Vagina (tissue), 2 donors: ENCODE measurements at places on chromosomes 5 and 9. TPM values are rescaled to one million over a fixed set of nuclear protein-coding genes. Genes with fewer than 3 reads are reported as not detected.

GRCh38 chr9:129343424-129344375 lies 165.6 kb upstream of the IER5L start:
- DNase-seq, result peak; percentile 97

The FAM221B gene
- not detected for total RNA-seq

DNA sequence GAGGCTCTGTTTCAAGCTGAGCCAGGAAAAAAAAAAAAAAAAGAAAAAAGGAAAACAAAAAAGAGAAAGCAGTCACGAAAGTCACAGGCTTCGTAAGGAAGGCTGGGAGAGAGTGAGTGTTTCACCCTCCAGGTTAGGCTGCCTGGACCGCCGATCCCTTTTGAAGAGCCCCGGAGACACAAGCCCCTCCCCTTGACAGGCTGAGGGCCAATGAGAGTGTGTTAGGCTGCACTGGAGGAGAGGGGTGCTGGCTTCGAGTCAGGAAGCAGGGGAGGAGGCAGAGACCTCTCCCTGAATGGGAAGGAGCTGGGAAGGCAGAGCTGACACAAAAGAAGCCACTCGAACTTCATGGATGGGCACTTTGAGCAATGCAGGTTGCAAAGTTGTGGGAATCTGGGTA lies at the start of gene NMUR2:
Gene NMUR2, minus strand, starts transcription at position 135 of the 400 bp plus-strand sequence. CDS start 166 bp downstream, outside the sequence.
- no peak for DNase-seq

DNA sequence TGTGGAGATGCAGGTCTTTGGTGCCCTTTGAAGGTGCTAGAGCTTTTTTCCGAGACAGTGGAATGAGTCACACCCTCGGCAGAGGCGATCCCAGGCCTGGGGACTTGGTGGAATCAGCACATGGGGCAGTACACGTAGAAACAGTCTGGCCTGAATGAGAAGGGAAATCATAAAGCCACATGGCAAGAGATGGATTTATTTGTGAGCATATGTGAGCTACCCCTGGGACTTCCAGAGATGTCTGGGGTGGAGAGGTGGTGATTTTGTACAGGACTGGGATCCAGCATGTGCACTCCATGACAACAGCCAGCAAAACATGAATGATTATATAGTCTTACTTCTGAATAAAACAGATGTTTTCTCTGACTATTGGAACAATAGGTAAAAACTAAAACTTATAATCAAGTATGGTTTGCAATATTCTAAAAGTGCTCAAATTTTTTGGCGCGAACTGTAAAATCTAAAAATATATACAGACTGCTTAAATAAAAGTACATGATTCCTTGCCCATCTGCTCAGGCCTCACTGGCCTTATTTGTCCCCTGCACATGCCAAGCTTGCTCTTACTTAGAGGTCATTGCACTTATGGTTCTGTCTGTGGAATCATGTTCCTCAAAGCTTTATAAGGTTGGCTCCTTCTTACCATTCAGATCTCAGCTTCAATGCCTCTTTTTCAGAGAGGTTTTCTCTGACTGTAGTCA lies 54.7 kb upstream of the SMARCA2 start:
- no peak for DNase-seq

The ZNF169 gene
- 14.0 TPM for total RNA-seq

- no peak for DNase-seq
Observed at GRCh38 chr5:14268738-14269137, 125.6 kb downstream of the TRIO start.

The PCA3 gene
- not detected for total RNA-seq

The PAM gene
- 136 TPM for total RNA-seq

The CDC26 gene
- total RNA-seq, result 25.3 TPM

GRCh38 chr5:20157089-20157488 lies 169.1 kb upstream of the CDH18 start:
- no peak for DNase-seq

DNA sequence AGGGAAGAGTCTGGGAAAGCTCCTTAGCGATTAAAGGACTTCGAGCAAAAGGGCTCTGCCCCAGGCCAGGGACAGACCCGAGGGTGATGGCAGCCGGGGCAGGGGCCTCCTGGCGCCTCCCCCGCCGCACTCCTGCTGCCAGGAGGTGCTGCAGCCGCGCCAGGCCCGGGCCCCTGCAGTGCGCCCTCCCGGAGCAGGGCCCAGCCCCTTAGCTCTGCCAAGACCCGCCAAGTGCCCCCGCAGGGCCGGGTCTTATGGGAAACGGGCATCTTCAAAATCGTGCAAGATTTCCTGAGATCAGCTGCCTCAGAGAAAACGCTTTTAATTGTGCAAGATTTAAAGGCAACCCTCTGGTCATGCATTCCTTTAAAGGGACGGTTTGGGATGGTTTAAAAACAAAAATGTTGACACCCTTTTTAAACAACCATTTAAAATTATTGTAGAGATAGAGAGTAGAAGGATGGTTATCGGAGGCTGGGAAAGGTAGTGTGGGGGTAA lies 52.4 kb downstream of the CDC14B start:
- DNase-seq, result no peak

GRCh38 chr9:126457175-126457547 lies 130.5 kb downstream of the MVB12B start:
- DNase-seq, result no peak

DNA sequence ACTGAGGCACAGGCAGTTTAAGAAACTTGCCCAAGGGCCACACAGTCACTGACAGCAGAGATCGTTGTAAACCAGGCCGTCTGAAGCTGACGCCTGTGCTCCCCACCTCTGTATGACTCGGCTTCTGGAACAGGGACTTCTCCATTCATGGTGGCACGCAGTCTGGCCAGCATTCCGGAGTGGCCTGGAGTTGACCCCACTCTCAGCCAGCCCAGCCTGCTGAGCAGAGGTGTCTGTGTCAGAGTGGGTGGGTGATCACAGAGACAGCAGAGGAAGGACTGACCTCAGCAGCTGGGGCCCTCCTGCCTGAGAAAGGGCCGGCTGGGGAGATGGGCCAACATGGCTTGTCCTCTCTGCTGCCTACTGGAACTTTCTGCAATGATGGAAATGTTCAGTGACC lies 12.6 kb downstream of the LRSAM1 start:
- DNase-seq, result no peak

GRCh38 chr5:54882101-54882500 lies 103.3 kb downstream of the ESM1 start:
- no peak for DNase-seq

- no peak for DNase-seq
Observed at GRCh38 chr5:57986761-57987341, 473.0 kb downstream of the PLK2 start.

DNA sequence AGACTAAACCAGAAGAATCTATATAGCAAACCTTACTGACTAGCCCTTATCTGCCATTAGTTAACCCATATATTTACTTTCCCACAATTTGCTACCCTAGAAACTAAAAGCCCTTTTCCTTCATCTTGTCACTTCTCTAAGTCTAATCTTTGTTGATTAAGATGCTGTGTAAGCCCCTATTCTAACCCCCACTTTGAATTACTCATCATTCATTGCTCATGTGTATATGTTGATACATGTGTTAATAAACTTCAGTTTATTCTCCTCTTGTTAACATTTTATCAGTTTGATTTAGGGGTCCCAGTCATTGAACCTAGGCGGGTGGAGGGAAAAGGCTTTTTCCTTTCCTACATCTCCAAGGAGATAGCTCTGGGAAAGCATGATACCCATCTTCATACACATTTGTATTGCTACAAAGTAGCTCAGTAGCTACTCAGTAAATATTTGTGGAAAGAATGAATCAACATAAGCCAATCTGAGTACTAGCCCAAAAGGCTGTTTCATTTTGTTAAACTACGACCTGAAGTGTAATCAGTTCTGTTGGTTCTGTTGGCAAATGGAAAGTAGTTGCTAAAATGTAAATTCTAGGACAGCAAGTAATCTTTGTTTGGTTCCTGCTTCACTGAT lies 35.1 kb upstream of the NDFIP1 start:
- no peak for DNase-seq

The CCDC192 gene
- total RNA-seq, result not detected

DNA sequence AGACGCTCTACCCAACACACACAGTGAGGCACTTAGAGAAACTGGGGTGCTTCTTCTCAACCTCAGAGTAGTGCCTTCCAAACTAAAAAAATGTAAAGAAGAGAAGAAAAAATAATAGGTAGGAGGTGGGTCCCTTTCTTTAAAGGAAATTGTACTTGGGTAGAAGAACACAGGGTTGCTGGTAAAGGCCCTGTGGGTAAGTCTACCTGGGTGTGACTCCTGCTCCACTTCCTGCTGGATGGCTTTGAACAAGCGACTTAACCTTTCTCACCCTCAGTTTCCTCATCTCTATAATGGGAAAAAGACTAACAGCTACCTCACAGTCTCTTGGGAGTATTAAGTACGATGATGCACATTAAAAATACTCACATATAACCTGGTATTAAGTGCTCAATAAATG lies 32.1 kb upstream of the GLRA1 start:
- DNase-seq, result no peak

The MEIKIN gene
- not detected for total RNA-seq

The MAMDC4 gene
- 3.2 TPM for total RNA-seq

GRCh38 chr9:132283863-132284262 lies 70.9 kb downstream of the SETX start:
- DNase-seq, result no peak

- DNase-seq, result no peak
Observed at GRCh38 chr5:39775797-39776365, 351.1 kb upstream of the DAB2 start.

The QRFP gene
- total RNA-seq, result not detected

- DNase-seq, result no peak
Observed at GRCh38 chr9:107973451-107973850, 483.9 kb upstream of the KLF4 start.

GRCh38 chr9:76330034-76330433 lies 64.2 kb downstream of the RFK start:
- DNase-seq, result no peak

DNA sequence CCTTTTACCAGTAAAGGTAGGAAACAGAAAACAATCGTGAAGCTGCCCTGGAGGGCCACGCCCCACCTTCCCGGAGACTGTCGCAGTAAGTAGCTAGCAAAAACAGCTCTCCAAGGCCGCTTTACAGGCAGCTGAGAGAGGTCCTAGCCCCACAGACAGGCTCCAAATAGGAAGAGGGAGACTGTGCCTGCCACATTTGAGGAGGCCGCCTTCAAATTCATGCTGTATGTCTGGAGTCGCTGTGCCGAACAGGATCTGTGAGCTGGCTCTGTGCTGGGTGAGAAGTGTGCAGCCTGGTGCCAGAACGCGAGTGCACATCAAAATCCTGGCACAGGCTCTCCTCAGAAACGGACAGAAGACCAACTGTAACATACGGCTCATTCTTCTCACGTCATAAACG lies 582.2 kb downstream of the CETN3 start:
- DNase-seq, result no peak

The ARL14EPL gene
- total RNA-seq, result not detected

The SPINK6 gene
- not detected for total RNA-seq
